ENCODE measurements at places on chromosomes 3 and 15.

- DNase-seq: no peak
Measured at GRCh38 chr3:156373095-156373494, 181.8 kb downstream of the SSR3 start.

- peak; percentile 53 for DNase-seq
Measured at GRCh38 chr15:41511331-41511898, 2.2 kb downstream of the LTK start.

- no peak for DNase-seq
Measured at GRCh38 chr3:11132861-11133260, 21.4 kb upstream of the HRH1 start.

DNA sequence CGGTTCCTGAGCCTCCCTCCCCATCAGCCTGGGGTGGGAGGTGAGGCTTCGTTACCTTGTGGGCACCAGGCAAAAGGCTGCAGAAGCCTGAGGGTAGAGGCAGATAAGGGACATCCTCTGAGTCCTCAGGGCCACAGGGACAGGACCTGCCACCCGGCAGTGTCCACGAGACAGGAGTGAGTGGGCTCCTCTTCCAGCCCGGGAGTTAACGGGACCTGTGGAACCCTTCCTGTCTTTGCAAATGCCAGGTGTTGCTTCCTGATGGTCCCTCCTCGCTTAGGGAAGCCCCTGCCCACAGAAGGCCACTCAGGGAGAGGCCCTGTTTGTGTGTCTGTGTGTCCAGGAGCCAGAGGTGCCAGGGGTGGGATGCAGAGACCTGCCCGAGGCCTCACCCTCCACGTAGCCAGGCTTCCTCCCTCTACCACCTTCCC lies 111.1 kb upstream of the ALDH1A3 start:
- DNase-seq: peak; percentile 6

- DNase-seq: no peak
Measured at GRCh38 chr3:23076437-23076836, 126.7 kb upstream of the UBE2E2 start.

DNA sequence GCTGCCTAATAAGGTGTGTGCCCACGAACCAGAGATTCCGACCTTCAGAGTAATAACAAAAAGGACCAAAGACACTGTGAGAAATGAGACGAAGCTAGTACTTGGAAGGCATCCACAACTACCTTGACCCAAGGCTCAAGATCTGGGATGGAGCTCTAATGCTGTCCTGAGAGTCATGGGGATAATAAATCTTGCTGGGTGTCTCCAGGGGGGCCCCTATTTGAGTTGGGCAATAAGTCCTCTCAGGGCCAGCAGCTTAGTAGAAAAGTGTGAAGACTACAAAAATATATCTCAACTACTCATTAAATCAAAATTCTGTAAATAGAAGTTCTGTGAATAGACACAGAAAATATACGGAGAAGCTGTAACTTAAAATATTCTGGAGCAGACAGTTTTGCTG lies 2.9 kb upstream of the NDN start:
- no peak for DNase-seq

- DNase-seq: no peak
Measured at GRCh38 chr15:36978126-36978525, 122.2 kb downstream of the MEIS2 start.

DNA sequence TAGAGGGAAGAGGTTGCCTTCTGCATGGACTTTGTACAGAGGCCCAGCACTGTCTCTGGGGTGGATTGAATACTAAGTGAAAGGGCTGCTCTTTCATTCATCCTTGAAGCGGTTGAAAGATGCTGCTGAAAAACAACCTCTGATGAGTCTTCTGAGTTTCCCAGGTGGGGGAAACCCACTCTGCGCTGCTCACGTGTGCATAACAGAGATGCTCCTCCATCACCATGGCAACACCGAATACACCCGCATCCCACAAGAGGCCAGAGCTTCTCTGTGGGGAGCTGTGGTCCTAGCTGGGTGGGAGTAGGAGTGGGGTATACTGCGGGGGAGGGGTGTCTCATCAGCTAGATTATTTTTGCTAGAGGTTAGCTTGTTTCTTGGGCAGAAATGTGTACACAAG lies 6.1 kb upstream of the SYN2 start:
- DNase-seq: no peak

DNA sequence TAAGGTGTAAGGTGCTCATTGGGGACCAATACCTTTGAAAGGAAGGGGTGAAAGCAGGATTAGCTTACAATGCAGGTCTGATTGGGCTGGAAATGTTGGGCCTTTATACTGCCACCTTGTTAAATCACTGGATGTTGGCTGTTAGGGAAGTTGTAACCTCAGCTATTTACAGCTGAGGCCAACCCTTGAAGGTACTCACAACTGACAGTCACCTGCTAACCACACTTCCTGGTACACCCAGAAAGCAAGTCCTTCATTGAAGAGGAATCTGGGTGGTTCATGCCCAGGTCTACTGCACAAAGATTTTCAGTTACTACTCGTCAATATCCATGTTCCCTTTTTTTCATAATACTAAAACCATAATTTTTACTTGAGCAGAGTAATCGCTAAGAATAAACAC lies 65.4 kb upstream of the CLDN18 start:
- no peak for DNase-seq

- DNase-seq: peak; percentile 60
Measured at GRCh38 chr3:25532431-25533162, 104.5 kb downstream of the RARB start.

DNA sequence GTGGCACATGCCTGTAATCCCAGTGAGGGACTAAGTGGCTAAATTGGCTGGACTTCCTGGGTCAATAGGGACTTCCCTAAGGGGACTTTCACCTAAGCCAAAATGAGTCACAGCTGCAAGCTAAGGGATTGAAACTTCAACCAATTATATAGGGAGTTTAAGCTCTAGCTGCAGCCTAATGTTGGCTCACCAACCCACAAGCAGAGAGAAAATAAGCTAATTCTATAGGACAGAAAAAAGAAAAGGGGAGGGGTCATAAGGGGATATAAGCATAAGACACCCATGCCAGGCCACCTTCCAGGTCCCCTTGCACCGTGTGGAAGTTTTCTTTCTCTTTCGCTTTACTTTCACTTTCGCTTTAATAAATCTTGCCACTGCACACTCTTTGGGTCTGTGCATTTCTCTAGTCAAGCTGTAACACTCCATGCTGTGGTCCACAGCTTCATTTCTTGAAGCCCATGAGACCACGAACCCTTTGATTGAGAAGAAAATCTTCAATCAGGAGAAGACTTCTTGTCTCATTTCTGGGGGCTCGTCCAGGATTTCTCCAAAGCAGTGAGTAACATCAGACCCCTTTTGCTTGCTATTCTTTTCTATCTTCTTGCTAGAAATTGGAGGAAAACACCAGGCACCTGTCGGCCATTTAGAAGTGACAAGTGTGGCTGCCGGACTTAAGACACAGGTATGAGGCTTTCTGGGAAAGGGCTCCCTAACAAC lies 192.3 kb downstream of the IGSF11 start:
- DNase-seq: no peak

DNA sequence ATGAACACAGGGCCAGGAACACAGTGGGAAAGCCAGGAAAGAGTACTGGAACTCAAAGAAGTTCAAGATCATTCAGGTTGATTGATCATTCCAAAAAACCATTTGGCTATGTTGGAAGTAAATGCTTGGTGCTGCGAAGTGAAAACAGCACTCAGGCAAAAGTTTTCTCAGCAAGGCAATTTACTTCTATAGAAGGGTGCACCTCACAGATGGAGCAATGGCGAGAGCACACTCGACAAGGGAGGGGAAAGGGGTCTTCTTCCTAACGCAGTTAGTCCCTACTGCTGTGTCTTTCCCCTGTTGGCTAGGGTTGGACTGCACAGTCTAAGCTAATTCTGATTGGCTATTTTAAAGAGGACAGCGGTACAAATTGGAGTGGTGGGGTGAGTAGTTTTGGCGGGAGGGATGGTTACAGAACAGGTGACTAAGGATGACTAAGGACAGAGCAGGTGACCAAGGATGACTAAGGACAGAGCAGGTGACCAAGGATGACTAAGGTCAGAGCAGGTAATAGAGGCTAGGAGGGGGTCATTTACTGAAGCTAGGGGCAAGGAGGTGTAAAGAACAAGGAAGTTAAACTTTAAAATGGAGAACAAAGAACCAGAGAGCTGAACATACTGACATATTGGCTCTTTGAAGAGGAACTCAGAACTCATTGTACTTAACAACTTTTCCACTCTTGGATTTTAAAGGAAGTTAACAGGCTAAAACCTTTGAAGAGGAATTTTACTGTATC lies 43.3 kb downstream of the HOMER2 start:
- DNase-seq: no peak

GRCh38 chr3:21654241-21654640 lies 96.8 kb downstream of the ZNF385D start:
- no peak for DNase-seq

DNA sequence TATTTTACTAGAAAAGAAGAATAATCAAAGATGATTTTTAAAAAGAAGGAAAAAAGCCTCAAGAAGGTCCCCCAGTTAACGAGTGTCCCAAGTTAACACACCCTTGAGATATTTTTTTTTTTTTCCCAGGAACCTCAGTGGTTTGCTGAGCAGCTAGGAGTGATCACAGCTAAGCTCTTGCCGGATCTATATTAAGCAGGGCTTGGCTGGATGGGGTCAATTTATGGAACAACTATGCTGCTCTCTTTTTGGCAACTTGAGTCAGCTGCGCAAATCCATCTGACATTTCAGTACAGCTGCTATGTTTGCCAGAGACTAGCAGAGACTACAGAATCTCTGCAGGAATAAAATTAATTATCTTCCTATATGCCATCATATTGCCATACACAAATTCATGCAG lies at the start of gene LMOD3:
LMOD3 (minus strand) TSS at position 193 of the 400 bp plus-strand sequence. CDS start 209 bp downstream, outside the sequence.
- no peak for DNase-seq
